ENCODE measurements at places on chromosomes 5 and 9.

DNA sequence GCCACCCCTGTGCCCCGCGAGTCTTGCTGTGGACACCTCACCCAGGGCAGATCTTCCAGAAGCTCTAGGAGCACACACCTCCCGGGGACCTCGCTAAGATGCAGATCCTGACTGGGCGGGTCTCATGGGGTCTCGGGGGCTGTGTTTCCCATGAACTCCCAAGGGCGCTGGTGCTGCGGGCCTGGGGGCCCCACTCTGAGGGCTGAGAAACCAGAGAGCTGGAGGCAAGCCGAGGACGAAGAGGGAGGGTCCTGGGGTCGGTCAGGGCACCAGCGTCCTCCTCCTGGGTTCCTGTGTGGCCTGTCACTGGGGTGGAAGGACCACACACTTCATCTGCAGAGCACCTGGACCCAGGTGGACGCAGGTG, 30.2 kb downstream of the SLC6A3 start:
- DNase-seq = no peak

- DNase-seq = no peak
Measured at GRCh38 chr9:115956371-115956770, 197.2 kb upstream of the PAPPA start.

DNA sequence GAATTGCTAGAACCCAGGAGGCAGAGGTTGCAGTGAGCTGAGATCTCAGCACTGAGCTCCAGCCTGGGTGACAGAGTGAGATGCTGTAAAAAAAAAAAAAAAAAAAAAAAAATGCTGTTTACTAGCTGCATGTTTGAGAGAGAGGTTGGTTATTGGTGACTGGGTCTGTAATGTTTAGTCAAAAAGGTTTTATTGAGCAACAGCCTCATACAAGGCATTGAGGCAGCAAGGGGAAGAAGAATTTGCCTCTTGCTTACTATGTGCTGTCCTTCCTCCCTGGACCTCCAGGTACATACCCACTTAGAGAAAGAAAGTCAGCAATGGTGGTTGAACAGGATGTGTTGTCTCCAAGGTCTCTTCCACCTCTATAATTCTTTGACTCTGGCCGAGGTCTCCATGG, 140.7 kb upstream of the SPRY4 start:
- DNase-seq = no peak

DNA sequence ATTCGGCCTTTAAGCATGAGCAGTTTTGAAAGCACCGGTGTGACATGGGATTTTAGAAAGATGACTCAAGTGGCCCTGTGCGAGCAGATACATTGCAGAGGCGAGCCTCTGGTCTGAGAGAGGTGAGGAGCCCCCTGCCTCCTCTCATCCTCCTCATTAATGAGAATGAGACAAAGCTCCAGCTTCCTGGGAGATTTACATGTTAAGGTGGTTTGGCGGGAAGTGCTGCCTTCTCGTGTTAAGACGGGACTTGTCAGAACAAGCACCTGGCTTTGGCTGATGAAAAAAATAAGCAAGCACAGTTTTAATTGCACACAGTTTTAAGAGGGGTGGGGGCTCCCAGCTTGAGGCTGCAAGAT, 68.1 kb downstream of the ACTL7B start:
- no peak for DNase-seq

GRCh38 chr9:97900103-97900737, 22.1 kb downstream of the TRMO start:
- no peak for DNase-seq

DNA sequence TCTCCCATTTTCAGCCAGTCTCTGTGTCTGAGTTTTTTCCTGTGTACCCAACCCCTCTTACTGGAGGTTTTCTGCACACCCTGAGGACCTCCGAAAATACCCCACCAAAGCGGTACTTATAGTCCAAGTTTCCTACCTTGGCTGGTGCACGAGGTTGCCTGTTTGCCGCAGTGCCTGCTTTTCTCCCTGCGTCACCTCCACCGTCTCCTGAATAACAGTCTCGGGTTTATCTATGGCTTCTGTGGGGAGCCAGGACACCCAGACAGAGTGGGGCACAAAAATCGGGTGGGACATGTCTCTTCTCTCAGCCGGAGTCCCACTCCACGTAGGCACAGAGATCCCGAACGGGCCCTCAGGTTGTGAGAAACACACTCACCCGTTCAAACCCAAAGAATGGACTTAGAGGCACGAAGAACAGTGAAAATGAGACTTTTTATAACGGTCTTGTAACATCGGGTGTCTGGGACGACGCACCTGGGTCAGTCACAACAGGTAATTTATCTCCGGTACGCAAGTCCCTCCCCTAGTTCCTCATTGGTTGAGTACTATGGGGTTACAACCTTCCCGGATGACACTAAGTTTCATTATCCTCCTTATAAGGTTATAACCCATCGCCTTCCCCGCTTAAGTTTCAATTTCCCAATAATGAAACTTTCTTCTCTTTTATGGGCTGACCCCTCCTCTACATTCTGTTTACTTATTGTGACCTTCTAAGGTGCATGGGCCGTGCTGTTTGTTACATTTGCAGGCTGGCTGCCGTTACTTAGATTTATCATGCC, 970.2 kb upstream of the COX7C start:
- DNase-seq = no peak

- no peak for DNase-seq
Measured at GRCh38 chr5:121962347-121962670, 534 bp downstream of the SRFBP1 start.

DNA sequence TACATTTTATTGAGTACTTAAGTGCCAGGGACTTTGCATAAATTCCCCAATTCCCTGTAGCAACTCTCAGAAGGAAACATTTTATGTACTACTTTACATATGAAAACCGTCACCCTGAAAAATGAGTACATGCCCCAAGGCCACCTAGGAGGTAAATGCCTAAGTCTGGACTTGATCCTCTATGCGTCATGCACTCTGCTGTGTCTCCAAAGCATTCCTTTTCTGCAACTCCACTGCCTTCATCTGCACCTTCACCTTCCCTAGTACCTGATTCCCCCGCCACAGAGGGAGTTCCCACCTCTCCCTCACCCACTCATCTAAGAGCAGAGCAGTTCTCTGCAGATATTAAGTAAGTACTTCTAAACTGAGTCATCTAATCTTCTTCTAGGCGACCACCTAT, 75.2 kb upstream of the HRH2 start:
- peak; percentile 49 for DNase-seq

DNA sequence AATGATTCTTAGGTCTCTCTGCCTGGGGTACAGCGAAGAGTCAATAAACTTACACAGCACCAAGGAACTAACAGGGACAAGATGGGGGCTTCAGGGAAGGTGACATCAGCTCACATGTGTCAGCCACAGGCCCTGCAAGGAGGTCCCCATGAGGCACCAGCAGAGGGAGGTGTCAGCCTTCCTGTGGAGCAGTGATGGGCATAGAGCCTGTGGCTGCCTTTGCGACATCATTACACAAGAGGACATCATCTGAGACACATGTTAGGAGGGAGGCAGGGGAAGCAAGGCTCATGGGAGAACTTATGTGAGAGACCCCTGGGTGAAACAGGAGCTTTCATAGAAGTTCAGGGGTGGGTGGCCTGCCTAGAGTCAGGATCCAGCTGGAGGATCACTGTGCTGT, 389.6 kb downstream of the SEMA5A start:
- no peak for DNase-seq

- DNase-seq = no peak
Measured at GRCh38 chr5:174119468-174119881, 74.0 kb downstream of the NSG2 start.

DNA sequence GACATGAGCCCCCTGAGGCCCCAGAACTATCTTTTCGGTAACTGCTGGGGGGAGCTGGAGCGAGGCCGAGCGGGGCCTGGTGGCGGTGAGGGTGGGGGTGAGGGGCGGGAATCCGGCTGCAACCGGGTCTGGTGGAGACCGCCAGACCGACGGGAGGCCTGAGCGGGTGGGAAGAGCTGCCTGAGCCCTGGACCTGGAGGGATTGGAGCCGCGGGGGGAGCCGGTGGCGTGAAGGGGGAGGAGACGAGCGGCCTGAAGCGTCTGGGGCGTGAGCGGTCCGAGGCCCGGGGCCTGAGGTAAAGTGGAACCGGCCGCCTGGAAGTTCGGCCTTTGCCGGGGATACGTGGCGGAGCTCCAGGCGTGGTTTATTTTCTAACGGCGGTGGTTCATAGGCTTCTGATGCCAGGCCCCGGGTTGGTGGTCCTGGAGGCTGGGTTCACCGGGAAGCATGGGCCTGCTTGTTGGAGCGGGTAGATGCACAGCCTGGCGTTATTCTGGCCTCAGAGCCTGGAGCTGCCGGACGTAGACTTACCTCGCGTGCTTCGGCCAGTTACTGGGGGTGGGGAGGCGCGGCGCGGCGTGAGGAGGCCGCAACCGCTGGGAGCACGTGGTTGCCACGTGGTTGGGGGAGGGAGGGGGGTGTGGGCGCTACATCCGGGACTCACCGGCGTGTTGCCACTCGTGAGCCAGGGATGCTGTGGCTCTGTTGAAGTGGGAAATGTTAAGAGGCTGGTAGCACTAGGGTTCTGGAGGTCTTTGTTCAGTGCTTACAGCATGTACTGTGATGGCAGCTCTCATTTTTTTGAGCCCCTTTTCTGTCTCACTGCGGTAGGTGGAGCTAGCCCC, 544 bp downstream of the NPM1 start:
- DNase-seq = peak; percentile 89

DNA sequence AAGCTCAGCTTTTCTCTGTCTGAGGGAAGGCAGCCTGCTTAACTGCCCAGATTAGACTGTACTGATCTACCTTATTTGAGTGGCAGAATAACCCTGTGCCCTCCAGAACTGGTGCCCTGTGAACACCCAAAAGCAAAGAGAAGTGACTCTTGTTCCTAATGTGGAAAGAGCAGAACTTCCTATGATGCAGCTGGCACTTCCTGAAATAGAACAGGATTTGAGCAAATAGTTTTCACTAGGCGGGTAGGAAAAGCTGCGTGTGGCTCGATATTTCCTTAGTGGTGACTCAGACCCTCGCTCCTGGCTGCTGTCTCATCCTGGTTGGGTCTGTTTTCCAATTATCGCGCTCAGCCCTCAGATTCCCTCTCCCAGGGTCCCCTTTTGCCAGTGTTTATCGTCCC, 89.9 kb downstream of the SH3TC2 start:
- no peak for DNase-seq

GRCh38 chr5:17314907-17315471, 97.6 kb downstream of the BASP1 start:
- DNase-seq = no peak

DNA sequence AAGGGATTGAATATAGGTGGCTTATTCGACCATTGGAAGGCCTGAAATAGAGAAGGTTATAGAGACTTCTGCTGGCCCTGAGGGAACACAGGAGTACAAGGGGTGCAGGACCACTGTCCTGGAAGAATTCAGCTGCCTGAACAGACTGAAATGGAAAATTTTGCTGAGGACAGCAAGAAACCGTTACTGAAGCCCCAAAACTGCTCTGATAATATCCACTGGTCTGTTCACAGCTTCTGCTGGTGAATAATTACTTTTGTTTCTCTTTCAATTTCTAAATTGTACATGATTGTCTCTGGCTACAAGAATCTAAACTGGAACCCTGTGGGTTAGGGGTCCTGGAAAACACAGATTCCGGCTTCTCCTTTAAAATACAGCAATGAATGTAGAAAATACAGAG, 218.5 kb upstream of the CDH12 start:
- DNase-seq = no peak

DNA sequence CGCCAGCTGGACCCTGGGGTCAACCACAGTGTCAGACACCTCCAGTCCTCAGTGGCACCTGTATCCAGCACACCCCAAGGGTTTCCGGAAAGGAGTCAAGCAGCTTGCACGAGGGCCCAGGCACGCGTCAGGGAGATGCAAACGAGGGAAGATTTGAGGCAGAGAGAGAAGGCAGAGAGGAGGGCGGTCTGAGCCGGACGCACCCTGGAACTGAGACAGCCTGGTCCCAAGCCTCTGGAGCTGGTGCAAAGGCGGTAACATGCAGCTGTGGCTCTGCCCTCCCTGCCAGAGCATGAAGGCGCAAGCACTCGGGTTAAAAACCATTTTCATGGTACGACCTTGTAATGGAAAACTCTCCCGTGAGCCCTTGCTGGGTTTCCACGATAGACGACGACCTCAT, 32.2 kb downstream of the SLC6A18 start:
- DNase-seq = no peak

DNA sequence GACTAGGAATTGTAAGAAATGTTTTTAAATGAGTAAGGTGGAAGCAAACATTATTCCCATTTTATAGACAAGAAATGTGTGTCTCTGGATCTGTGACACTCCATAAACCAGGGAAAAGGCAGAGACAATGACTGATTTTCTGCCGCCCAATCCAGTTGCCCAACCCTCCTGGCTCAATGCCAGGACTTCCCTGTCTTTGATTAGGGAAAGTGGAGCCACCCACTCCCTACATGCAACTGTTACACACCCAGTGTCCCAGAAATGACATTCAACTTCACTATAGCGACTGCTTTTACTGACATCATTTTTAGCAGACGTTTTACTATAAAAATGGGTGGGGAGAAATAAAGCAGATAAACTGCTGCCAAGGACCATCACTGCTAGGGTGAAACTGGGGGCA, 79.7 kb downstream of the THBS4 start:
- DNase-seq = no peak

GRCh38 chr5:99590806-99591205, 662.0 kb upstream of the CHD1 start:
- no peak for DNase-seq

DNA sequence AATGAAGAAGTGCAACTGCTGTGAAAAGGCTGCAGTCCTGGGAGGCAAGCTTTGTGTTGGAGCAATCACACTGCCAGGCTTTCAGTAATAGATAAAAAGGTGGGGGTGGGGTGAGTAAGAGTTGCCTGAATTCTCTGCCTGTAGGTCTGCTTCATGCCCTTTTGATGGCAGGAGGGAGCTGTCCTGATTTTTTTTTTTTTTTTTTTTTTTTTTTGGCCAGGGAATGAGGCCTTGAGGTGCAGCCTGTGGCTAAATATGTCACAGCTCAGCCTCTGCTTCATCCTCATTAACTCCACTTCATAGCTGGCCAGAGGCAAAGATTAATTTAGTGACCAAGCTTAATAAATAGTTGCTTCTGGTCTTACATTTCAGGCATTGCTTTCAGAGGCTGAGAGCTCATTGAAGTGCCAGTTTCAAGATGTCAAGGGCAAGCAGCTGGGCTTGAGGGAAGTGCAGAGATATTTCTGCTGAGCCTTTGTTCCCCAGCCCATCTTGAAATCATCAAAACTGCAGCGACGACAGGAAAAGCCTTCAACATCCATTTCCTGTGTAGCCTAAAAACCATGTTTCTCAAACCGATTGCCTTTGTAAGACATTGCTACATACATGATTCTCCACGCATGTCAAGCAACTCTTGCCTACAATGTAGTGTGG, 134.7 kb downstream of the MACIR start:
- DNase-seq = no peak

DNA sequence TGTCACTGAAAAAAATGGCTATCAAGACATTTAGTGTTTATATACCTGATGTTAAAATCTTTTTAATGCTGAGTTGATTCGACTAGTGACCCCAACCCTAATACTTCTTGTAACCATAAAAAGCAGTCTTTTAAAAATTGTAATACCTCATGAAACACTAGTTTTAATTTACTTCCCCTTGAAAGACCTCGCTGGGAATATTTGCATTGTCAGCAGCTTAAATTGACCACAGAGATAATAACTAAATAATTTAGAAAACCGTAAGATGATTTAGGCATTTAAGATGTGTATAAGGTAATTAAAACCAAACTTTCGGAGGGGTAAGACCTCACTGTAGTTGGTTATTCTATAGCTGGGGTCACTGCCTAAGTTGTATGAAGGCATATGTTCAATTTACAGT, 89.8 kb downstream of the FGF10 start:
- DNase-seq = no peak
